ENCODE measurements at places on chromosomes 6 and 20.
A peak's percentile ranks its signal among the peaks of the same experiment; 100 is the strongest.

GRCh38 chr6:111503660-111504059 lies 20.6 kb upstream of the REV3L start:
- no peak for DNase-seq

DNA sequence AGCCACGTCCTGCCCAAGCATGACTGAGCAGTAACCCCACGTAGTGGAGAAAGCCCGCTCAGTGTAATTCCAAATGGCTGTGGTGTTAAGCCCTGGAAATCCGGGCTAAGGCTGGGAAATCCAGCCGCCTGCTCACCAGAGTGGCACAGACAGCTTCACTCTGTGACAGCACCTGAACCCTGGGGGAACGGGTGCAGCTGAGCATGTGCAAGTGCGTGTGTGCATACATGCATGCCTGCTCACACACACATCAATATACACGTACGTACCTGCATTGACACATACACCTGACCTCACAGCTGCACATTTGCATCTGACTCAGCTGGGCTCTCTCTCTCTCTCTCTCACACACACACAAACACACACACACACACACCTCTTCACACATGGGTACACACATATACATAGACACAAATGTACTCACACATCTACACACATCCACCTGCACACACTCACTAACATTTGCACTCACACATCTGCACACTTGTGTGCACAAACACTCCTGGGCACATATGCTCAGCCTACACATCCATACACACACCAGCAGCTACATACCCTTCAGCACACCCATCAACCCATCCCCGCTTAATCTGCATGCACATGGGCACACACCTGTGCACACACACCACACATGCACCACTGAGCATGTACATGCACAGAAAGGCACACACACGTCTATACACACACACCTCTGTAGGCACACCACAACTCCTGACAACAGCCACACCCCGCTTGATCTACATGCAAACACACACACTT lies 114.1 kb downstream of the GRM4 start:
- DNase-seq: no peak

DNA sequence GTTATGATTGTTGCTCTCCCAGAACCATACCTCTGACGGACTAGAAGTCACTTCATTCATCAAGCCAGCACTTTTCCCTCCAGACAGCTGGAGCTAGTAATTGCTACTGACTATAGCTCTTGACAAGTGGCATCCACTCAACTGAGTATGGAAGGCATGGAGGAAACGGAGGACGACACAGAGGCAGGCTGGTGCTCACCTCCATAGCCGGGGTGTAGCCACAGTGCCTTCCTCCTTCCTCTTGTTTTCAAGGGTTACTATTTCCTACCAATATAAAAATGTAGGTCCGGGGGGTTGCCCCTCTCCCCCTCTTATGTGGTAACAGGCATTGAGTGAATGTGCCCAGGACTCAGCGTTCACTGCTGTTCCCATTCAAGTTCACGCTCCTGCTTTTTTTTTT lies 23.5 kb upstream of the FOXC1 start:
- DNase-seq: peak; percentile 56

GRCh38 chr6:25645916-25646315 lies 6.1 kb upstream of the SCGN start:
- DNase-seq: no peak

DNA sequence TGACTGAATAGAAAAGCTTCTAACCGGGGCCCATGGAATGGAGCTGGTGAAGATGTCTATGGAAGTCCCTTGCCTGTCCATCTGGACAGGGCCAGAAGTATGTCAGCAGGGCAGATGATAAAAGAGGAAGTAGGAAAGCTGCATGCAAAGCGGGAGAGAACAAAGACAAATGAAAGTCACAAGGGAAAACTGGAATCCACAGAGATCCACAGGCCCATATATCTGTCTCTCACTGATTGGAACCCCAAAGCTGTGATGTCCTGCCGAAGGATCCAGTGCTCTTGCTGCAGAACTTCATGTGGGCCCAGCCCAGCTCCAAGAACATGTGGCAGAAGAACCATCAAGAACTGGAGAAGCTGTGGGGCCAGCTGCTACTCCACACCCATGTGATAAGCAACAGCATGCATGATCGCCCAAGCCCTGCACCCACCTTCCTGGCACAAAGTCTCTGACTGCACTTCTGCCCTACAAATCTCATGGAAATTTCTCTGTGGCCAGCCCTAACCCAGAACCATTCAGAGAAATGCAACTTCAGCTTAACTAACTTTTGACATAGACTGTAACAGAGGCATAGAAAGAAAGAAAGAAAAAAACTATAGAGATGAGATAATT lies 716.0 kb downstream of the KIF16B start:
- DNase-seq: no peak

DNA sequence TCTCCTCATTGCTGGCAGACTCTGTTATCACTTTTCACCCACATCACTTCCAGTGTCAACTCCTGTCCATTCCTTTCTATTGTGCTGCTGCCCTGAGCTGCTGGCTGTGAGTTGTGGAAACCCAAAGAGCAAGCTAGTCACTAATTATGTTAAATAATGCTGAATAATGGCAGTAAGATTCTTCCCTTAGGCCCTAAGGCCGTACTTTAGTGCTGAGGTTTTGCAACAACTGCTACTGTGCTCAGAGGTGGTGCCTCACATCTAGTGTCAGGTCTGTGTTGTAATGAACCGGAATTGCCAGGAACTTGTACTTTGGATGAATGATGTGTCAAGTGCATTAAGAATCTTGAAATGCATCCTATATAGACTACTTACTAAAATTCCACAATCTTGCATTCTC lies 372.2 kb upstream of the RNF217 start:
- no peak for DNase-seq

- DNase-seq: peak; percentile 99
Measured at GRCh38 chr6:15245361-15246216, at the start of gene JARID2. JARID2 (plus strand) TSS chr6:15246069; CDS start chr6:15246540, 471 bp downstream.

DNA sequence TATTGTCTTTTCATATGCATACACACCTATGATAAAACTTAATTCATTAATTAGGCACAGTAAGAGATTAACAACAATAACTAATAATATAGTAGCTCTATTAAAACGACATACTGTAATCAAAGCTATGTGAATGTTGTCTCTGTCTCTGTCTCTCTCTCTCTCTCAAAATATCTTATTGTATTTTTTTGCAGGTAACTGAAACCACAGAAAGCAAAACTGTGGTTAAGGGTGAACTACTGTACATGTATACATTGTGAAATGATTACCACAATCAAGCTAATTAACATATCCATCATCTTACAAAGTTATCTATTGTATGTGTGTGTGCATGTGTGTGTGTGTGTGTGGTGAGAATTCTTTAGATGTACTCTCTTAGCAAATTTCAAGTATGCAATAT lies 242.0 kb upstream of the RSPO3 start:
- DNase-seq: no peak

- no peak for DNase-seq
Measured at GRCh38 chr6:17928514-17929430, 58.7 kb downstream of the KIF13A start.

DNA sequence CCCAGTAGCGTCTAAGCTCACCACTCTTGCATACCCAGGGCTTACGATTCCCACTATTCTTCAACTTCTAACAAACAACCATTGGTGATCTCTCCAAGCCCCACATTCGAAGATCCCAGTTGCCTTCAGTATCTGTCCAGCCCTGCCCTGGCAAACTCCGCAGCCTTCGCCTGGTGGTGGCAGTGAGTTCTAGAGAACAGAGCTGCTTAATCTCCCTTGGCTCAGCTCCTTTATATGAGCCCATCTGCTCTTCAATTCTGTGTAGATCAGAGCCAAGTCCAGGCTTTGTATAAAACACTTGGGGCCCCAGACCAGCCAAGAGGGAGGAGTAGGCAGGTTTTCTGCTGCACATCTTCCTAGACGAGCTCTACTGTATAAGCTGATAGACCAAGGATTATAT lies 193.3 kb downstream of the PHACTR1 start:
- no peak for DNase-seq

GRCh38 chr6:157721426-157721825 lies 101.6 kb upstream of the SNX9 start:
- peak; percentile 64 for DNase-seq

- no peak for DNase-seq
Measured at GRCh38 chr6:35177596-35177995, 36.2 kb upstream of the SCUBE3 start.

GRCh38 chr6:145071836-145072235 lies 663.5 kb downstream of the EPM2A start:
- DNase-seq: no peak

- DNase-seq: no peak
Measured at GRCh38 chr6:116255246-116255800, 1.4 kb upstream of the TSPYL4 start.

DNA sequence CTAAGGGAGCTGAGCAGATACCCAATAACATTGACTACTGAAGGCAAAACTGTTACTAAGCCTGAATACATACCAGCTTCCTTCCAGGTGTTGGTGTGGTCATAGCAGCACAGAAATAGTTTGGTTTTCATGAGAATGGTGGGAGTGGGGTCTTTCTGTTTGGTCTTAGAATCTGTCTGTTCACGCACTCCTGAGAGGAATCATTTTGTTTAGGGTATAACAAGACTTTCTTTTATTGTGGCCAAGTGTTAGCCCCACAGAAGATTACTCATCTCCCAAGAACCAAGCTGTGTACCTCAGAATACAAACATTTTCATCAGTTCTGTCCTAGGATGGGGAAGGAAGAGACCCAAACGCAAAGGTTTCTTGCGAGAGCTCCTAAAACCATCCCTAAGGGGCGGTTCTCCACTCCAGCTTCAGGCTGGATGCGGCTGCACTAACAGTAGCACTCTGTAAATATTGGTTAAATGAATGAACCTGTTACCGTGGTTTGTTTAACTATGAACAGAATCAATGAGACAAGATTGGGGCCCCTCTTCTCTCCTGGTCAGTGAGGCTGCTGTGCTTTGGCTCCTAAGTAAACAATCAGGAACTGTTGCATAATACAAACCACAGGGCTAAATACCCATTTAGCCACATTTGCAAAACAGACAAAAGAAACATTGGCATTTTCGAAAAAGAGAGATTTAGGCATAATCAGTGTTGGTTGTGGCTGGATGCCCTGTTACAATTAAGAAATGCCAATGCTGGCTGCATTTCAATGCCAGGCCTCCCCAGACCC lies 44.9 kb downstream of the SNAP25 start:
- no peak for DNase-seq

DNA sequence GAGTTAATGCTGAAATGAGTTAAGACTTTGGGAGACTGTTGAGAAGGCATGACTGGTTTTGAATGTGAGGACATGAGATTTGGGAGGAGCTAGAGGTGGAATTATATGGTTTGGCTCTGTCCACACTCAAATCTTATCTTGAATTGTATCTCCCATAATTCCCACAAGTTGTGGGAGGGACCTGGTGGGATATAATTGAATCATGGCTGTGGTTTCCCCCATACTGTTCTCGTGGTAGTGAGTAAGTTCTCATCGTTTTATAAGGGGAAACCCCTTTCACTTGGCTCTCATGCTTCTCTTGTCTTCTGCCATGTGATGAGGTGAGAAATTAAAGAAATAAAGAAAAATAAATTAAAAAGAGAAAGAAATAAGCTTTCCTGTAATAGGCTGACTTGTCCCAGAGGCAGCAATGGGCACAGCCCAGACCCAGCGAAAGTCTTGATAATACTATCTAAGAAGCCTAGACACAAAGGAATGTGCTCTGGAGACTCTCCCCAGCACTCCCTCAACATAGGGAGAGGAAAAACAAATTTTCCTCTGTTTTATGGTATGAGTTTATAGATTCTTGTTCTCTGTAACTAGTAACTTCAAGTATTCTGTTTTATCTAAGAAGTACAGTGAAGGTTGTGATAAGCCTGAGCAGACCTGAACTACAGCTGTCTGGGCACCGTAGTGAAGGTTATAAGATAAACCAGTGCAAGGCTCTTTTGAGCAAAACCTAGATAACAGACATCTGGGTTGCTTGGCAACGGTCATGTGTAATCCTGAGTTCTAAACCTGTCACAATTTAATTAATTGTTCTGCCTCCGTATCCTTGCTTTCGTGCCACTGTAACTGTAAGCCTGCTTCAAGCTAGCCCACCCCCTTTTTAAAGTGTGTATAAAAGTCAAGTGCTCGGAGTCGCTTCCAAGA lies 88.9 kb upstream of the ECI2 start:
- no peak for DNase-seq

DNA sequence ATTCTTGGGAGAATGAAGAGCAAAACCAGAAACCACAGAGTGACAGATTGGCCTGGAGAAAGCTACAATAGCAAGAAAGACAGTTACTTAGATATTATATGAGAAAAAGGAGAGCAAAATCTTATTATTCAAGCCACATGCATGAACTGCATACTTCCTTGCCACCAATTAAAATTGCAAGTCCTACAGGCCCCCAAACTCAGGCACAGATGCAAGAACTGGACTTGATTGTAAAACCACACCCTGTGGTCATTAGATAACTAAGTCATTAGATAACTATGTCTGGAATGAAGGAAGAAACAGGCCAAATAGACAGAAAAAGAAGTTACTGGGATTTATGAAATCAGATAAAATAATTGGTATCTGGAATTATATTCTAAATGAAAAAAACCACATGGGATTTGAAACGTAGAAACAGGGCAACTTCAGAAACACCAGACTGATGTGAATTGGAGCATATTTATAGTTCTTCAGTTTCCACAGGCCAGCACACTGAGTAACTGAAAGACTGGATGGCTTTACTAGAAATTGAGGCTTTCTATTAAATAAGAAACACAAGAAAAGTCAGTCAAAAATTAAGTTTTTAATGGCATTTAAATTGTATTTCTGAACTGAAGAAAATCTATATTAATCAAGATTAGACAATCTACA lies 49.4 kb upstream of the CARMIL1 start:
- DNase-seq: no peak

DNA sequence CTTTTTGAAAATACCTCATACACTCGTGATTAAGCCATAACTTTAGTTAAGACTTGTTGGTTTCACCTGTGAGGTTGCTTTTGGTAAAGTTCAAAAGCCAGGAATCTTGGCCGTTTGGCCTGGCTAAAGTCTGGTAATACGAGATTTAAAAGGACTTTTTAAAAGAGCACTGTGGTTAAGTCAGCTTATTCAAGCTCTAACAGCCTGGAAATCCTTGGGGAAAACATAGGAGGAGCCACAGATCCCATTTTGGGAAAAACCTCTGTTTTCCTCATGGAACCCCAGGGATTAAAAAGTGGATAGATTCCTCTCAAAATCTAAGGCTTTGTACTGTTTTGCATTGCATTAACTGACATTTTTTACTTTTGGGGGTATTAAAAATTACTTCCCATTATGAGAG lies 13.7 kb upstream of the SLC22A16 start:
- DNase-seq: no peak

GRCh38 chr6:29230666-29231065 lies 60.0 kb downstream of the OR2J2 start:
- DNase-seq: no peak

DNA sequence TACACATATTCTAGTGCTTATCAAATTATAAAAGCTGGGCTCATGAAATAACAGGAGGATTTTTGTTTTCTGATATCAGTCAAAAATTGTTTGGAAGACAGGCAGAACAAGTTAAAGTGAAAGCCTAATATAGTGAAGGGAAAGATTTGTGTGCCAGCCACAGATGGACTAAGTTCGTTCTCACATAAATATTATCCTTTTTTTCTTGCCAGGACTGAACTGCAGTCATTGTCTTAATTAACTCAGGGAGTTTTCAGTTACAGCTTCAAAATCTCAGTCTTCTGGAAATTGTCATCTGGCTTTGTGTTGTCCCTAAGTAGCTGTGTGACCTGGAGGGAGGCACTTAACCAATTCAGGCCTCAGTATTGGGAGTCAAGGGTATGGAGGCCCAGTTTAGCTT lies 40.7 kb downstream of the PLCB4 start:
- DNase-seq: no peak
